ENCODE measurements at places on chromosomes 6 and 20.

DNA sequence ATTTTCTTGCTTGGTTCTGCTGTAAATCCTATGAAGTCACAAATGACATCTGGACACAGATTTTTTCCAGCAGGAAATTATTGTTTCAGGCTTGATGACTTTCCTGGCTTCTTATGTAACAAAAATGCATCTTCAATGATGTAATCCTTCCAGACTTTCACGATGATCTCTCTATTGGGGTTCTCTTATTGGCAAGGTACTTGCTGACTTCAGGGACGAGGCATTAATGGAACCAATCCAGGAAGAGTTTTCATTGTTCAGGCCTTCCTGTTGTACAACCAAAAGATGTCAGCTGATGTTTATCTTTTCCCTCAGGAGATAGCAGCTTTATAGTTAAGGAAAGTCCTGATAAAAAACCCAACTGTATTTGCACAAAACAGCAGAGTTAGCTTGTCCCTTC lies 118.5 kb upstream of the MMS22L start:
- peak; percentile 4 for DNase-seq

DNA sequence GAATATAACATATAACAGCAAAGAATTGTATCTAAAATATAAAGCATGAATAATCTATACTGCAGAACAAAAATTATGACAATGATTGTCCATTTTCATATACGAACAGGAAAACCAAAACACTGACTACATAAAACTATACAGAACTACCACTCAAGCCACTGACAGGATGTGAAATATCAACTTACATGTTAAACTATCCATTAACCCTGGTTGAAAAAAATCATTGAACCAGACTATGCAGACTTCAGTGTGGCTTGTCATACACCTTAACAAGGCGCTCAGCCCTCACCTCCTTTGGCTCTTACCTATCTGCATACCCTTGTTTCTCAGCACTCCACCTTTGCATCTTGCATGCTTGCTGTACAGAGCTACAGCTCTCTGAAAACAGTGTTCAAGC lies 34.9 kb downstream of the ASCC3 start:
- no peak for DNase-seq

GRCh38 chr6:71248306-71248765 lies 40.3 kb upstream of the OGFRL1 start:
- DNase-seq, result peak; percentile 9

DNA sequence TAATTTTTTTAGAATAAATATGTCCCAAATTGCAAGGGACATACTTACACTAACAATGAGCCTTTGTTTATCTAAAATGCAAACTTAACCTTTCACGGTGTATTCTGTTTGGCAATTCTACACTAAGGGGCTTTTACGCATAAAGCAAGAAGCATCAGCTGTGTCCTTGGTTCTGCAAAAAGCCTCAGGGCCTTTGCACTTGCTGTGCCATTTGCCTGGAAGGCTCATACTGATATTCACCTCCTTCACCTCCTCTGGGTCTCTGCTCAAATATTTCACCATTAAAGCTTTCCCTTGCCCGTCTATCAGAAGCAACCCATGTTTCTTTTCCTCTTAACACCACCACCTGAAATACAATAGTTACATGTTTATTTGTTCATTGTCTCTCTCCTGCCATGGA lies 8.9 kb upstream of the BMP7 start:
- no peak for DNase-seq

DNA sequence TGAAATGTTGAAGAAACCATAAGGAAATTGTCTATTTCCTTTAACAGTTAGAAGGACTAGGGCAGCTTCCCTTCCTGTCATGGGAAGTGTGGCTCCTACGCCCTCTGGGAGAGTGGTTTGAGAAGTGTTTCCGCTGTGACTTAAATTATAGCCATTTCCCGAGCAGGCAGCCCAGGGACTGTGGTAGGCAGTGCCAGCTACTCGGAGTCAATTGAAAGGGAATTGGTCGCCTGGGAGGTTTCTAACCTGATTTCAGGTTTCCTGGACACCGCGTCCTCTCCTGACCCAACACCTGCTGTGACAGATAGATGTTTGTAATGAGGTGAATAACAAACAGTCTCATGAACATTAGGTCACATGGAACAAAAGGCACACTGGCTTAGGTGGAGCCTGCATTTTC lies 256.1 kb upstream of the PLCB4 start:
- peak; percentile 9 for DNase-seq

- no peak for DNase-seq
These were observed 24.0 kb downstream of the RRBP1 start for GRCh38 chr20:17657898-17658647.

DNA sequence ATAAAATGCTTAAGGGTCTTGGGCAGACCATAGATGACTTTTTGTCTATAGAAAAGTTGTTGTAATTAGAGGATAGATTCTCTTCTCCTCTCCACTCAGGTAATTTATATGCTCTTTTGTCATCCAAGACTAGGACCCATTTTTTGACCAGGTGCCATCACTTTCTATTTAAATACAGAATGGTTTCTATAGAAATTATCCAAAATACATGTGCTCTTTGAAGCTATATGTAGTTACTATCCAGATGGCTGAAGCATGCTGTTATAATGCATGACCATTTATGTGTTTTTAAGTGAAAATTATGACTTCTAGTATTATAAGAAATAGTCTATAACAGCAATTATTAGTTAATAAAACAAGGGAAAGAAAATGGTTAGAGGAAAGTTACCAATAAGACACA lies 3.0 kb upstream of the MLIP start:
- DNase-seq, result no peak

- no peak for DNase-seq
These were observed 9.9 kb upstream of the PCIF1 start for GRCh38 chr20:45924391-45925261.

GRCh38 chr6:105024803-105025202 lies 67.9 kb downstream of the LIN28B start:
- no peak for DNase-seq

GRCh38 chr20:325889-326644 lies 715 bp downstream of the SOX12 start:
- peak; percentile 66 for DNase-seq

DNA sequence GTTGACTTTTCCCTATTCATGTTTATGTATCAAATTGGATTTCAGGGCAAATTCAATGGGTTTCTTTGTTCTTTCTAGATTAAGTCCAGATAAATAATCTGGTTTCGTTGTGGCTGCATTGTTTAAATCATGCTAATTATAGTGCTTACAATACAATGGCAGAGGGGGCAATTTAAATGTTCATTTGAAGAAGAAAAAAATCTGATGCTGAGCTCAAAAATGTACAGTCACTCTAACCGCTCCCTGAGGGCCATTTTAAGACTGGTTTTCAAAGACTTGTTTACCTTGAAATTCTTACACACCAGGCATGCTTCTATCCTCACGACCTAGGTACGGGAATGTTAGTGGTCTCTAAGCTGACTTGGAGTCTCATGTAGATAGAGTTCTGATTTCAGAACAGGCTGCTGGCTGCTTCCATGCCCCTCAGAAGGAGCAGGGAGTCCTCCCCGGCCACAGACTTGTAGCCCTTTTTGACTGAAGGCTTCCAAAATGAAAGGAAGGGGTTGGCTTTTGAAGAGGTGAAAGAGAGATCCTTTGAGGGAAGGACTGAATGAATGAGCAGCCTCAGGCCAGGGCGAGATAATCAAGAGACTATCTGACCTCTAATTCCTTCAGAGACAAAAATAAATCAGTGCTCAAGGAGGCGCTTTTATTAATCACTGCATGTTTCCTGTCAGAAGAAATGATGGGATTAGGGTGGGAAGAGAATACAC lies 86.1 kb upstream of the ZNF217 start:
- no peak for DNase-seq

GRCh38 chr20:46200582-46201570 lies 82.8 kb downstream of the CD40 start:
- no peak for DNase-seq

GRCh38 chr6:123393331-123393730 lies 243.4 kb downstream of the TRDN start:
- no peak for DNase-seq

- DNase-seq, result no peak
These were observed 73.8 kb downstream of the PRKN start for GRCh38 chr6:162653808-162654207.

- DNase-seq, result no peak
These were observed 869 bp downstream of the COL21A1 start for GRCh38 chr6:56246541-56246880.

GRCh38 chr20:38350879-38351775 lies 4.8 kb downstream of the LBP start:
- DNase-seq, result no peak

- DNase-seq, result no peak
These were observed 68.3 kb upstream of the EDN1 start for GRCh38 chr6:12221856-12222255.

DNA sequence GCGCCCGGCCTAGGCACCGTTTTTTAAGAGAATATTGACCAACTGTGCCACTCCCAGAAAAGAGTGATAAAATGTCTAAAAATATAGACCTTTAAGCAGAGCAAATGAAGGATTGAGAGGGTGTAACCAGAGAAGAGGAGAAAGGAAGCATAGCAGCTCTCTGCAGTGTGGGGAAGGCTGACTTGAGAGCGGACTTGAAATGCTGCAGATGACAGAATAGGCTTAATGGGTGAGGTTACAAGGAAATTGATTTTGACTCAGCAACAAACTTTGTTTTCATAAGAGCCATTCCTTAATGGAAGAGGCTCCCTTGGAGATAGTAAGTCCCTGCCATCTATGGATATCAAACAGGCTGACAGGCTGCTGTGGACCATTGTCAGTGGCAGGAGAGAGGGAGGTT lies 7.7 kb upstream of the JAG1 start:
- DNase-seq, result no peak

GRCh38 chr6:26592649-26593048 lies 4.1 kb upstream of the ABT1 start:
- DNase-seq, result no peak

DNA sequence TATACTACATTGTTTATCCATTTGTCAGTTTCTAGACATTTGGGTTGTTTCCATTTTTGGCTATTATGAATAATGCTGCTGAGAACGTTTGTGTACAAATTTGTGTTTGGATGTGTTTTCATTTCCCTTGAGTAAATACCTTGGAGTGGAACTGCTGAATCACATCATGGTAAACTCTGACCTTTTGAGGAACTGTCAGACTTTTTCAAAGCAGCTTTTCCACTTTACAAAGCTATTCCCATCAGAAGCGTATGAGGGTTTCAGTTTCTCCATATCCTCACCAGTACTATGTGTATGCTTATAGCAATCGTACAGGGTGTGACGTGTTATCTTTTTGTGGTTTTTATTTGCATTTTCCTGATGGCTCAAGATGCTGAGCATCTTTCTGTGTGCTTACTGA lies 103.7 kb downstream of the MYO6 start:
- DNase-seq, result no peak

DNA sequence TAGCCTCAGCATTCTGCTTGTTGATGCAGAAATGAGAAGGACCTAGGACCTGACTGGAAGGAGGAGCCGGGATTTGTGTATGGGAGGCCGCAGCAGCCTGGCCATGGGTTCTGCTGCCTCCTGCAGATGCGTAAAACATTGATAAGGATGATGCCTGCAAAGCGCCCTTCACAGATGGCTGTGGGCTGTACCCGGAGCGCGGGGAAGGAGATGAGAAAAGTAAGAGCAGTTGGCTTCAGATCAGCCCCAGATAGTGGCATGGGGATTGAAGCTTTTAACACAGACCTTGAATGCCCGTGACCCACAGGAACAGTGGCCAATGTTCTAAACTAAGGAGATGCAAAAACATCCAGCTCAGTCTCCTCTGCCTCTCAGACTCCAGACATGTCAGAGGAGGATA lies 136.4 kb upstream of the KCNG1 start:
- DNase-seq, result no peak

- peak; percentile 4 for DNase-seq
These were observed 338.3 kb upstream of the CHD6 start for GRCh38 chr20:41956338-41957074.

- DNase-seq, result no peak
These were observed 27.7 kb downstream of the SRPK1 start for GRCh38 chr6:35893246-35893645.

DNA sequence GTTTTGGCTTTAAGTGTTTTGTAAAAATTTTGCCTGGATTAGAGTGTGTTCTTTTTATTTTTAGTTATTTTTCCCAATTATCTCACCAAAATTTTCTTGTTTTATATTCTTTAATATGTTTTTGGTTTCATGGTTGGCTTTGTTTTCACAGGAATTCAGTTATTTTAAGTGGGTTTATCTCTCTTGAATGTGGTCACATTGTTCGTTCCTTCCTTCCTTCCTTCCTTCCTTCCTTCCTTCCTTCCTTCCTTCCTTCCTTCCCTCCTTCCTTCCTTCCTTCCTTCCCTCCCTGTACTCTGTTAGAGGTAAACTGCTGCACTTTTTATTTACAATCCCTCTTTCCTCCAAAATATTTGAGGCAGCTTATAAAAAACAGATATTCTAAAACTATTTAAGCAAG lies 672.9 kb upstream of the CITED2 start:
- no peak for DNase-seq

- DNase-seq, result no peak
These were observed 66.0 kb downstream of the KIZ start for GRCh38 chr20:21191839-21192238.

DNA sequence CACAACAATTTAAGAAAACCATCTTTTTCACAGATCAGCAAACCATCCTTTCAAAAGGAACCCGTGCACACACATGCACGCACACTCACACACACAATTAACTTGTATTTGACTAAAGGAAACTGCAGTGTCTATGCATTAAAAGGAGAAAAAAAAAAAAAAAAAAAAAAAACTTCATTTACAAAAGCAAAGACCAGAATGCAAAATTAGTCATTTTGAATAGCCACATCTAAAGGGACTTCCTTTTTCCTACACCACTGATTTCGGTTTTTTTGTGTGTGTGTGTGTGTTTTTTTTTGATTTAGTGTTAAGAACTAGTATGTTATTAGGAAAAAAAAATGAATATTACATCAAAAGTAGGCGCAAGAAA lies 6.3 kb downstream of the ZMYND8 start:
- no peak for DNase-seq

DNA sequence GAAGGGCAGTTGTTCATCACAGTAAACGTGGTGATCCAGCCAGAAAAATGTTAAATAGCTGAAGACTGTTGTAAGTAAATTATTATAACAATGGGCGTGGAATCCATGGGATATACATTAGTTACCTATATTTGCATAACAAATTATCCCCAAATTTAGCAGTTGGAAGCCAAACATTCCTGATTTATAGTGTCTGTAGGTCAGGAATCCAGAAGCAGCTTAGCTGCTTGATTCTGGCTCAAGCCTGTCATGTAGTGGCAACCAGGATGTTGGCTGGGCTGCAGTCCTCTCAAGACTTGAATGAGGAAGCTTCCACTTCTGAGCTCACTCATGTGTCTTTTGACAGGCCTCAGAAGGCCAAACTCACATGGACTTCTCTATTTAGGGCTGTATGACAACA lies 6.9 kb upstream of the ADGRB3 start:
- no peak for DNase-seq

- DNase-seq, result no peak
These were observed 14.4 kb downstream of the TAB2 start for GRCh38 chr6:149331871-149332270.

- no peak for DNase-seq
These were observed 54.8 kb downstream of the MEI4 start for GRCh38 chr6:77707603-77708002.
